ENCODE measurements at places on chromosomes 1 and 21.

- no peak for DNase-seq
These were observed 13.9 kb upstream of the PRELP start for GRCh38 chr1:203461717-203462116.

- no peak for DNase-seq
These were observed 7.9 kb downstream of the TAL1 start for GRCh38 chr1:47223921-47224675.

- DNase-seq, result no peak
These were observed 163.2 kb downstream of the LRRC40 start for GRCh38 chr1:70042090-70042731.

GRCh38 chr1:73576083-73576482 is 621.9 kb downstream of the LRRIQ3 start:
- DNase-seq, result no peak

- DNase-seq, result no peak
These were observed 45.1 kb upstream of the MUTYH start for GRCh38 chr1:45385302-45385701.

DNA sequence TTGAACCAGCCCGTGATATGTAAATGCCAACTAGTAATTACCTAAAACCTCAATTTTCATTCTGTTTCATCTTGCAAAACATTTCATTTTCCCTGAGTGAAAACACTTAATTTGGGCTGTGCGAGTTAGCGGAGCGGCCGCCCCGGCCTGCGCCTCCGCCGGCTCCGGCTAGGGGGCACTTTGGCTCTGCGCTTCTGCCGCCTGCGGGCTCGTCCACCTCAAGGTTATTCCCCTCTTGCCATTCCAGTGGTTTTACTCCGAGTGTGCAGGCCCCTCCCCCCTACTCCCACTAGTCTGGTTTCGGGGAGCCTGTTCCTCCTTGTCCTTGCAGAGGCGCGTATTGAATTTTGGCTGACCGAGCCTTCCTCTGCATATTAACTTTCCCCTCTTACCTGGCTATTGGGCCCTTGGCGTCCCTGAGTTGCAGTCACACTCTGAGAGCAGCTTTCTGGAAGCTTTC is 55.6 kb downstream of the PEX14 start:
- DNase-seq, result no peak

DNA sequence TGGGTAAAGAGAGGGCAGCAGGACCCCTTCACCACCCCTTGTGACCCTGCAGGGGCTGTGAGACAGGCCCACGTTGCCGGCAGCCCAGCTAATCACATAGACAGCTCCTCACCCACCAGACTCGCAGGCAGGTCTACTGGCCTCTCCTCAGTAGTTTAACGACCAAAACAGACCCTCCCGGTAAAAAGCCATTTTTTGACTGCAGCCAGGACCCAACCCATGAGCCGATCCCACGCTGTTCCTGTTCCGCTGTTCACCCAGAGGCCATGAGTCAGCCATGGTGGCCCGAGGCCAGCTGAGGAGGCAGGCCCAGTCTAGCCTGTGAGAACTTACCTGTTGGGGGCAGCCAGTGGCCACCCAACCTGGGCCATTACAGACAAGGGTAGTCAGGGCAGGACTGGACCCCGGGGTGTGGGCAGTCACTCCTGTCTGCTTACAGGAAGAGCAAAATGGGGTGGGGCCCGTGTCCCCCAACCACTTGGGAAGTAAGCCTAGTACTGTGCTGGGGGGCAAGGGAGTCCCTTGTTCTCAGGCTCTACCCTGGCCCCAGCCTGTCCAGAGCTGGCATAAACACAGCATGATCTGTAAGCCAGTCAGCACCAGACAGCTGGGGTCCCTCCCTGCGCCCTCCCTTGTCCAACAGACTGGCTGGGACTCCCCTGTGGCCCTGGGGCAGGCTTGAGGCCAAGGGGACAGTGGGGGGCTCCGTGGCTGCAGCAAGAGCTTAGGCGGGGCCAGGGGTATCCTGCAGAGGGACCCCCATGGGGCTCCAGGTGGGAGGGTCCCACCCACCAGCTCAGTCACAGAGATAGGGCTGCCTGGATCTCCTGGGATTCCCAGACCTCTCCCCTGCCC is 61.9 kb downstream of the WNT9A start:
- DNase-seq, result no peak

- no peak for DNase-seq
These were observed 52.7 kb upstream of the PLA2G4A start for GRCh38 chr1:186775881-186776560.

GRCh38 chr1:20884513-20884912 is 97.4 kb upstream of the HP1BP3 start:
- no peak for DNase-seq

DNA sequence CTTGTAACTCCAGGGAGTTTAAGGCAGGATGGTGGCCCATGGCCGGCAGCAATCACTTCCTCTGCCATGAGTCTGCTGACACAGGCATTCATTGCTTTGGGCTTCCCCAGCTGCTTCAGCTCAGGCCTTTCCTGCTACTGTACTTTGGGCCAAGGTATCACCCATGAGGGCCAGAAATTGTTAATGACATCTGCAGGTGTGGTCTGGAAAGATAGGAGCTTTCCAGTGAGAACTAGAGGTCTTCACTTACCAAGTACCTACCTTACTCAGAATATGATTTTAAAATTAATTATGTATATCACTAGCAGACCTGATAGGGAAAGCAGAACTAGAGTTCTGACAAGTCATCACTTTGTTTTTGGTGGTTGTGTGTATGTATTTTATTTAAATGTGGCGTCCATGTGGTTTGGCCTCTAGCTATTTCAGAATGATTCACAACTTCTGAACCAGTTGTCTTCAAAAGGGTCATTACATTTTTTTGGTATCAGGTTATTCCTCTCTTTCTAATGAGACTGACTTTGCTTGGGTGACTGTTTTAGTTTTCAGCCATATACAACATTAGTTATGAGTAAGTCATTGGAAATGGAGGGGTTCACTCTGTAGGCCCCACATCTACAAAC is 2.7 kb downstream of the RGL1 start:
- DNase-seq, result peak; percentile 53

DNA sequence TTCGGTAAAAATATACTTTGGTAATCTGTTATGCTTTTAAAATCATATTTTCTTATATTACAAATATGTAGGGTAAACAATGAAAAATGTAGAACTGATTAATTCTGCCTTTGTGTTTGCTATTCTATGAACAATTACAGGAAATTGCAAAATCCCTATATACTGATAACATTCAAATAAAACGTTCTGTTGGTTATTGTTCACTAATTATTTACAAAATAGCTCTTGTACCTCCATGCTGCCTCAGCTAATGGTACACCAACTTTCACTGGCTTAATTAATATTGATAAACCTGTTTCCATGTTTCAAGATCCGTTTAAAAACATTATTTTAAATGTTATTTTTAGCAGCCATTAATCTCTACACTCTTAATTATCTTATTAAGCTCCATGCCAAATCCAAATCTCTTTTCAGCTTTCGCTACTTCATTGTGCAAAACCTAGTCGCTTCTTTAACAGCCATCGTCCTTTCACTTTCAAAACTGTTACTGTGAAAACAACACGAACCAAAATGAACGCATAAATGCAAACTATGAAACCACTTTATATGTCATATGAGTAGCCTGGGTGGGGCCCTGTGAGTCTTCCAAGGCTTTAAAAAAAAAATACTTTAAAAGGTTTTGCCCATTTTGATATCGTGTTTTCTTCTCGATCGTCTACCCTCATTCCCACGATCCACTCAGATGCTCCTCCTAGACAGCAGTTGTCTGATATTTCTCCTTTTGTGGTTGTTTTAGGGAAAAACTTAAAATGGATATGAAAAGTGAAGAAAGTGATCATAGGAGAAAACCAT is 807.1 kb downstream of the USP25 start:
- DNase-seq, result no peak

GRCh38 chr1:171296897-171297296 is 17.1 kb upstream of the FMO4 start:
- DNase-seq, result no peak

DNA sequence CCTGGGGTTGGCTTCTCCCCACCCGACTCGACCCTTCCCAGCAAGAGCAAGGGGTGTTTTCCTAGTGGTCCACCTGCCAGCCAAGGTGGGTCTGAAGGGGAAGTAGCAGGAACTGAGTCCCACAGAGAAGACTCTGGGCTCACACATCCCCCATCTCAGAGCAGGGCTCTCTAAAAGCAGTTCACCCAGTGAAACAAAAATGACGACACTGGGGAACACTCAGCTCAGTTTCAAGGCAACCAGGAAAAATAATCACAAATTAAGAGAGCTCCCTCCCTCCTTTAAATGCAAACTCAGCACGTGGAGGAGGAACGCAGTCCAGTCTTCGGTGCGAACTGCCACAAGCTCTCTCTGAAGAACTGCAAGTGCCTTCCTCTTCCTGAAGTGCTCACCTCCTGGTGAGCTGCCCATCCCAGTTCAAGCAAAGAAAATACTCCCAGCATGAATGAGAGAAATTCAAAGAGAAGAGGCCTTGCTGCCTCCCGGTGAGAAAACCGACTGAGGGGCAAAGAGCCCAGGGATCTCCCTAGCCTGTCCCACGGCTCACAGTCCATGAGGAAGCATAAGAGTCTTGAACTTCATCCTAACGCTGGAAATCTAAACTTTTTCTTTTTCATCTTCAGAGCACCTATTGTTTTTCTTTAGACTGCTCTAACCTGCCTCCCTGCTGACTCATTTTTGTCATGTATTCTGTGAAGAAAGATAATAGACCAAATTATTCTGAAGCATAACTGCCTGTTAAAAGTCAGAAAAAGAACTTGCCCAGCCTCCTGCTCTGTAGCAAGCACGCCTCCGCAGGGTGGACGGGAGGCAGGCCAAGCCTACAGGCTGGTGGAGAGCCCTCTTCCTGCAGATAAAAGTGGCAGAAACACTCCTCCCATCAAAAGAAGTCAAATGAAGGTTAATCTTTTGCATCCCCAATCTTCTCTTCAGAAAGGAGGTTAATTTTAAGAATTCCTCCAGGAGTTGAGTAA is 281.4 kb downstream of the HHIPL2 start:
- no peak for DNase-seq

GRCh38 chr1:11107599-11107998 is 7.9 kb upstream of the EXOSC10 start:
- no peak for DNase-seq

- no peak for DNase-seq
These were observed 80.6 kb downstream of the RGS7 start for GRCh38 chr1:241276391-241276790.

- no peak for DNase-seq
These were observed 24.6 kb upstream of the PLA2G2C start for GRCh38 chr1:20210736-20211460.

DNA sequence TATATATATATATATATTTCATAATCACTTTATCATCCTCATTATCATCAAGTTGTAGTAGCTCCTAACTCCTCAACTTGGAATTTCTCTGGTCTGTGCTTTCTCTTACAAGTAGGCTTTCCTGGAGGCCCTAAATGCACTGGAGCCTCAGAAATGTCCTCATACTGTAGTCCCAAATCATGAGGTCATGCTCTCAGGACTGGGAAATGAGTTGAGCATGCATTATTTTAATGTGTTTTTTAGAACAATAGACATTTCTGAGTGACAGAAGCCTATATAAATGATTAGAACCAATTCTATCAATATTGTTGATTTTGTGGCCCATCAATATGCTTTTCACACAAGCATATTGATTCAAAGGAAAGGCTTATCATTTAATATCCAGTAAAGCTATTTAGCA is 42.9 kb upstream of the C1orf105 start:
- no peak for DNase-seq

- DNase-seq, result no peak
These were observed 60.1 kb upstream of the FAM89A start for GRCh38 chr1:231099996-231100767.

DNA sequence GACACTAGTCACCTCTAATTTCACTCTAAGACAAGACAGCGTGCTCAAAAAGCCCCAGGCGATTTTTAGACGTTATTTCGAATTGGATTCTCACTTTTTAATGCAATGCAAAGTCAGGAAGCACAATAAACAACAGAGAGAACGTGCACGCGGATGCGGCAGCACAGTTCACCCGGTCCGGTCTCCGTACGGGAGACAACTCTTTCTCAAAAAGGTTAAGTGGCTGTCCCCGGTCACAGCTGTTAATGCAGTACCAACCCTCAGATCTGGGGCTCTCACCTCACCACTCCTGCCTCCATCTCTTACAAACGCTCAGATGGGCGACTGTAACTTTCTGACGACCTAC is 1.2 kb downstream of the HP1BP3 start:
- DNase-seq, result no peak

DNA sequence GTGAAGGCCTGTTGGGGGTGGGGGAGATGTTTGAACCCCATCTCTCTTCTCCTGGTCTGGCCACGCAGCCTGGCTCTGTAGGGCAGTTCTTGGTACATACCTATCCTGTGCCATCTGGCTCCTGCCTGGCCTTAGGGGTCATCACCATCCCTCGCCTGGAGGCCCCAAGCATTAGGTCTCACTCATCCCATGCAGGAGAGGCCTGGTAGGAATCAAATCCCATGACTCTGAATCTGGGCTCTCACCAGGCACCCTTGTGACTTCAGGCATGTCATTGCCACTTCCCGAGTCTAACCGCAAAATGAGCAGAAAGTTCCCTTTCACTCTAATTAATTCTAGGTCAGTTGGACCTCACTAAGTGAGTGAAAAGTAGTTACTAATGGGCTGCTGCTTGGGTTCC is 37.2 kb downstream of the ETNK2 start:
- no peak for DNase-seq

GRCh38 chr1:211920141-211920572 is 89.6 kb upstream of the LPGAT1 start:
- DNase-seq, result no peak

- DNase-seq, result no peak
These were observed 81.0 kb downstream of the DIRAS3 start for GRCh38 chr1:67969446-67969845.

DNA sequence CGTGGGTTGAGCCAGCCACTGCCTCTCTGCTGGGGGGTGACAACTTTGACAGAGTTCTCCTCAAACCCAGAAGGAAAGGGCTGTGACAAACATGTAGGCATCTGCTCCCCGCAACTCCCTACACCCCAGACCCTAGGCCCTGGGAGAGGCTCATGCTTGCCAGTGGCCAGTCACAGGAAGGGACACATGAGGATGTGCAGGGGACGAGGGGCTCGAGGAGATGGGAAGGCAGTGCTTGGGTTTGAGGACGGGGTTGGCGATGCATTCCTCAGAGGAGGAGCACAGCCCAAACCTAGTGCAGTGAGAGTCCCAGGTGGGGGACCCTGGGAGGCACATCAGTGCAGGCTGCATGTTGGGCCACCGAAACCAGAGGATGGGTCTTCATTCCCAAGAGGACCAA is 62.1 kb downstream of the STUM start:
- DNase-seq, result no peak

- no peak for DNase-seq
These were observed 10.6 kb upstream of the KIFAP3 start for GRCh38 chr1:170085091-170085490.

- no peak for DNase-seq
These were observed 881.5 kb downstream of the BRINP3 start for GRCh38 chr1:189596197-189596596.
